ENCODE measurements at places on chromosomes 3 and 15.

- DNase-seq = no peak
These were observed 489.7 kb upstream of the LMCD1 start for GRCh38 chr3:8011902-8012301.

- DNase-seq = no peak
These were observed 258.1 kb downstream of the TIGIT start for GRCh38 chr3:114551770-114552526.

- DNase-seq = no peak
These were observed 1.4 kb downstream of the CACNA2D3 start for GRCh38 chr3:54123776-54124196.

GRCh38 chr3:125238759-125239158, 26.2 kb upstream of the SLC12A8 start:
- DNase-seq = no peak

GRCh38 chr15:25811481-25811906, 51.6 kb downstream of the ATP10A start:
- no peak for DNase-seq

DNA sequence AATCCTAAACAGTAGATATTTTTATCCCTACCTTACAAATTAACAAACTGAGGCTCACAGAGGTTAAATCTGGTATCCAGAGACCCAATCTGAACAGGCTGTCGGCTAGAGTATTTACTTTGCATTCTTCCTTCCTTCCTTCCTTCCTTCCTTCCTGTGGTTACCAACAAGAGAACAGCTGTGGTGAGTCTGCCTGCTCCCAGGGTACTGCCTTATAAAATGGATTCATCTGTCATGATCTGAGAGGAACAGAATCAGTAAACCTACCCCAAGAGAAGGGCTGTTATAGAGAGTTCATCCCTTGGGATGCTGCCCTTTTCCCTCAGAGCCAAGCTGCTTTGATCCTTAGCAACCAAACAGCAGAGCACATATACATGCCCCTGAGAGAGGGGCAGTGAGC, 3.6 kb downstream of the GADL1 start:
- DNase-seq = no peak

DNA sequence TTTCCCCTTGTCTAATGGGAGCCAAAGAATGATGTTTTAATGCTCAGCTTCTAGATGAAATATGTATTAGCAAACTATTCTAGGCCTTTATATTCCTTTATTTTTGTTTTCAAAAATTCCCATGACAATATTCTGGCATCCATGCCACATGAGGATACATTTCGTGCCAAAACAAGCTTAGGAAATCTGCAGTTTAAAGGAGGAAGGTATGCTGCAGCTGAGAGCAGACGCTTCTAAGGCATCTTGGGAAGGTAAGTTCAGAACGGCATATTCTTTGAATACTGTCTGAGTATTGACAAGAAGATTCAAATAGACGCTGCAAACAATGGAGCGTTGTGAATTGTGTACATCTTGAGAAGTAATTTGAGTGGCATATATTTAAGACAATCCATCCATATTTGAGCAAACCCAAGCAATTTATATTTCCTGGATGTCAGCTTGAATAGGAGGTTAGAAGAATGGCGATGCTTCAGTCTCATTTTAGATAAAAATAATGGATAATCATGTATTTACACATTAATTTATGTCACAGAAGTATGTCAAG, 158.6 kb downstream of the RAP2B start:
- DNase-seq = no peak

- DNase-seq = peak; percentile 43
These were observed 595.8 kb downstream of the NLGN1 start for GRCh38 chr3:173993299-173993698.

- DNase-seq = no peak
These were observed 21.6 kb upstream of the SLC28A2 start for GRCh38 chr15:45230245-45230965.

DNA sequence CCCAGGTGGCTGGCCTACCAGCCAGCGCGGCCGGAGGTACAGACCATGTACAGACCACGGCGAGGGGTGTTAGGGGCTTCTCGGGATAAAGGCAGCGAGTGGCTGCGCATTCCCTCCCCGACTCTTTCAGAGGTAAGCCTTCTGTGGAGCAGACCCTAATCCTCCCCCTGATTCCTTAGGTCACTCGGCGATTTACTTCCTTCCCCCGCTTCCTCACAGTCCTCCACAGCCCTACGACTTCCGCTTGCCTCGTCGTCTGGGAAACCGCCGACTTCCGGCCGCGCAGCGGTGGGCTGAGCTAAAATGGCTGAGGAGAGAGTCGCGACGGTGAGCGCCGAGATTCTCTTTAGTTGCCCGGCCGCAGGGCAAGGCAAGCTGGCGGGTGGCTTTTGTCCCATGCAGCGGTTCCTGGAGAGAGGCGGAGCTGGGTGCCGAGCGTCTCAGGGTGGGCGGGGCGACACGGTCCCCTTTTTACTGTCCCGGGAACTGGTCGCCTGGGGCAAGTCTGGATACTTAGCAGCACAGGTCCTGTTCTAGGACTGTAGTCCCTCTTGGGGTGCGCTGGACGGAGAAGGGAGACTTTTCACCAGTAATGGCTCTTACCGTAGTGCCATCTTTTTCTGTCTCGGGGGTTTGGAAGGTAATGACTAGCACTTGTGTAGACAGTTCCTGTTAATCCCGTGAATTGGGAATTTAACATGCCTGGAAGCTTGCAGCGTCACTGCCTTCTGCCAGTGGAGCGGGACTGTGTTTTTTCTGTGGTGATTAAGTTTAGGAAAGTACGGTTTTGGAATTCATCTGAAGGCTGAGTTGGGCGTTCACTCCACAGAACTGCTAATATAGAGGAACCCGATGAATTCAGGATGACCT, at the start of the genes BBS4 and HIGD2B:
Gene BBS4, plus strand, starts transcription at position 283 of the 870 bp plus-strand sequence. Its CDS starts 21 bp downstream, at position 304.
Gene HIGD2B, minus strand, starts transcription at position 258 of the 870 bp plus-strand sequence. CDS start 9,808 bp downstream, outside the sequence.
- DNase-seq = no peak

DNA sequence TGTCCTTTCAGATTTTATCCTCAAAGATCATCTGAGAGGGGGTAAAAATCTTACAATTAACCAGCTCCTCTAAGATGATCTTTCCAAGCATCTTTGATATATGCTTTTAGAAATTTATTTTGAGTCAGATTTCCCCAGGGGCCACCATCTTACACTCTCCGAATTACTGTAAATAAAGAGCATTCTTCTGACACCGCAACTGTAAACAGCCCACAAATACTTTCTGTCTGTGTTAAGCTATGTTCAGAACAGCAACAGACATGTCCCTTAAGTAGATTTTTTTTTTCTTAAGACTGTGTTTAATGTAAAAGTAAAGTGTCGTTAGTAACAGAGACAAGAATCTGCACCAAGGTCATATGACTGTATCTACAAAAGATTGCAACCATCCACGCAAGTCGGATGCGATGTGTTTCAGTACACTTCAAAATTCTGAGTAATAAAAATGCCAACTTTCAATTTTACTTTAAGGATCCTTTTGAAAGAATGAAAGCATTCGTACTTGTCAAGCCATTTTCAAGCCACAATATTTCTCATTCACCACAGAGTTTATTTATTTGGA, 159.0 kb upstream of the KCNH8 start:
- no peak for DNase-seq

DNA sequence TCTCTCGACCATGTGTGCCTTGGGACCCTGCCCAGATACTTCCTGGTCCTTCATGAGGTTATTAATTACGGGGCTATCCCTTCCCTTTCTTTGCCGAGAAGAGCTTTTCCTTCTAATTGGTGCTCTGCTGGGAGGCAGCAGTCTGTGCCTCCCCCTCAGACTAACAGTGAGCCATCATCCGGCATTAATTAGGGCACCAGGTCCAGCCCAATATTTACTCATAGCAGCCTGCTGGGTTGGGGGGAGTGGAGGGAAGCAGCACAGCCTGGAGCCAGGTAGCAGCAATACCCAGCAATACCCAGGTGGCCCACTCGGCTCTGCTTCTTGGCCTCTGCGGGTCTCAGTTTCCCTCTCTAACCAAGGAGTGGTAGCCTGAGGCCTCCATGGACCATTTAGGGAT, 20.1 kb downstream of the CACNA2D2 start:
- no peak for DNase-seq

DNA sequence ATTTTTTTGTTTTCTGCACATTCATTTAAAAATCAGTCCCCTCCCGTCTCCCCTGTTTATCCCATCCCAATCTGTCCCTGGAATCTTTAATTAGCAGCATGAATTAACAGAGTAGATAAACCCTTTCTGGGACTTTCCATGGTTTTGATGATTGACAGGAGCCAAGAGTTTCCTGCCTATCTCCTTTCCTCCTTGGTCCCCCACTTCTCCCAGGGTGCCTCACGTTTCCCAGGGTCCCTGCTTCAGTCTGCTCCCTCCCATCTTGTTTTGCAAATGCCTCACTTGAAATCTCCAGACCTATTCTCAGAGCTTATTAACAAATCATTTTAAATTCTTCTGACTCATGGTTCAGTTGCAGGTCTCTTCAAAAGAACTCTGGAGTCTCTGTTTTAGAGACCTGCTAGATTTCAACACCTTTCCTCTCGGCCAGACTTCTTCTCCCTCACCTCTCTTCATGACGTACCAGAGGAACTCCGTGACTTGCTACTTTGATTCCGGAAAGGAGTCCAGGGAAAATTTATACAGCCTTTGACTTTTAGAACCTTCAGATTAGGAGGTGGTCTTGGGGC, 238.5 kb downstream of the ITPR1 start:
- no peak for DNase-seq

DNA sequence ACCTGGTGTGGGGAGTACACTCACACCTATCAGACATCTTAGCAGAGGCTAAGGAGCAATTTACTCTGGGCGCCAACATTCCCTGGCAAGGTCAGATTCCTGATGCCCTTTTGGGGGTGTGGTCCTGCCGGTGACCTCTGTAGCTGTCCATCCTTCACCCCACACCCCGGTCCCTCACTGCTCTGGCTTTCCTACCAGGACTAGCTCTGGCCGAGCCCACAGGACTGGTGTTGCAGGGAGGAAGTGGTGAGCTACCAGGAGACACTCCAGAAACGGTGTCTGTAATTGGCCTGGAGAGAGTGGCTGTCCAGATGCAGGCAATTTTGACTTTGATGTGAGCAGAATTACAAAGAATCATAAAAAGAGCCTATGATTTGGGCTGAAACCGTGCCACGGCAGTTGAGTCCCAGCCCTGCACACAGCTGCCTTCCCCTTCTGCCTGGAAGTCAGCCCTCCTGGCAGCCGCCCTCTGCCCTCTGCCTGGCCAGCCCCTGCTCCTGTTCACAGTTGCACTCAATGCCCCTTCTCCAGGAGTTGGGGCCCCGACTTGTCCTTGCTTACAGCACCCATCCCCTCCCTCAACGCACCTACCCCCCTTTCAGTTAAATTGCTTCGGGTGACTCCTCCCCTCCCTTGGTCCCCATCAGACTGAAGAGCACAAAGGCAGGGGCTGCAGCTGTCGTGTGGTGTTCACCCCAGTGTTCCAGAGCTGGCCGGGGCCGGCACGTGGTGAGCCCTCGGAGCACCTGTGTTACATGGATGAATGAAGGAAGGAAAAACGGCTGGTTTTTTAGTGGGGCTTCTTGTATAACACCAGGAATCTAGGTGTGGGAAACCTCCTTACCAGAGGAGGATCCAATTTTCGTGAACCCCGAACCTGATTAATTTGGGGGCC, 80.2 kb upstream of the TPM1 start:
- no peak for DNase-seq

DNA sequence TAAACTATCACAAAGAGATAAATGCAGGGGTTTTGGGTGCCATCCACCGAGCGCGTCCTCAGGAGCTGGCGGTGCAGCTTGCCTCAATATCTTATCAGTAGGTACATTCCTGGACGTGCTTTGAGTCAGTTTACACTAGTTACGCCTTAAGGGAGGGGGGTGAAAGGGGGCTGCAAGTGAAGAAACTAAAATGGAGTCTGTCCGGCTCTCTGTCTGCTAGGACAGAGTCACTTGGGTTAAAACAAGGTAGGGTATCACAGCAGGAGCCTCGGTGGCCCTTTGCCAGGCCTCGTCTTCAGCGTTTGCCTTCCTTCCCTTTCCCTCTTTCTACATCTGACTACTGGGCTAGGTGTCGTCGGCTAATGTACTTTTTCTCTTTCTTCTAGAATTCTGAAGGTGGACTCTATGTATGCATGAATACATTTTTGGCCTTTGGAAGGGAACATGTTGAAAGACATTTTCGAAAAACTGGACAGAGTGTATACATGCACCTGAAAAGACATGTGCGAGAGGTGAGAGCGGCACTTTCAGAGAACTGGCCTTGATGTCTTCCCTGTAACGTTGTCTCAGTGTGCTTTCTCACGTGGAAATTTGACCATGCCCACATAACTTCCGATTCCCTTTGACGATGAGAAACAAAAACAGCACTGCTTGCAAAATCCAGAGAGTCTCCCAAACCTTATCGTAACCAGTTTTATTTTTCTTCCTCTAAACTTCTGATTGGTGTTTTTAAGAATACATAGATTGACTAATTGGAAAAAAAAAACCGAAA, 28.8 kb downstream of the USP13 start:
- no peak for DNase-seq

DNA sequence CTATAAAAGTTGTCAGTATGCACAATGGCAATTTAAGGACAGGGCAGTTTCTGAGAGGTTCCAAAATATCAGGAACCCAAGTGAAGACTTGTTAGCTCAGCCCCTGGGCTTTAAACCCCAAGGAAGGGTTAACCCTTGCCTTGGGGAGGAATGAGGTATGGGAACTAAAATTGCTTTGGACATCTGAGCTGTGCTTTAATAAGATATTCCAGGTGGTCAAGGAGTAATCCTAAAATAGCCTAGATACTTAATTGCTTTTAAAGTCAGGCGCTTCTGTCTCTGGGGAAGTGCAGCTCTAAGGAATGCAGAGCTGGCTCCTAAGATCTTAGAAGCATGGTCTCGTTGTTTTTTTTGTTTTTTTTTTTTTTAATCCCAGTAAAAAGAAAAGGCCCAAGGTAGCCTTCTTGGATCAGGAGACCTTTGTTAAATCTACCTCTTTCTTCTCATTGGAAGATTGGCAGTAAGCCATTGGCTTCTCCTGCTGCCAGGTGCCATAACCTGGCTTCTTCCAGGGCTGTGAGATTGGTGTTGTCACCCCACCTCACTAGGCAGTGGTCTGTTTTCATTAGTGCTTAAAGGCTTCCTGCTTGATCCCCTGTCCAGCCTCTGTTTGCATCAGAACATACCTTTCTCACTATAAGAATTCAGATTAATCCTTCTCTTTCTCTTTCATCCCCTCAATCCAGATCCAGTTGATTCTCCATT, 24.5 kb downstream of the ARID3B start:
- no peak for DNase-seq

DNA sequence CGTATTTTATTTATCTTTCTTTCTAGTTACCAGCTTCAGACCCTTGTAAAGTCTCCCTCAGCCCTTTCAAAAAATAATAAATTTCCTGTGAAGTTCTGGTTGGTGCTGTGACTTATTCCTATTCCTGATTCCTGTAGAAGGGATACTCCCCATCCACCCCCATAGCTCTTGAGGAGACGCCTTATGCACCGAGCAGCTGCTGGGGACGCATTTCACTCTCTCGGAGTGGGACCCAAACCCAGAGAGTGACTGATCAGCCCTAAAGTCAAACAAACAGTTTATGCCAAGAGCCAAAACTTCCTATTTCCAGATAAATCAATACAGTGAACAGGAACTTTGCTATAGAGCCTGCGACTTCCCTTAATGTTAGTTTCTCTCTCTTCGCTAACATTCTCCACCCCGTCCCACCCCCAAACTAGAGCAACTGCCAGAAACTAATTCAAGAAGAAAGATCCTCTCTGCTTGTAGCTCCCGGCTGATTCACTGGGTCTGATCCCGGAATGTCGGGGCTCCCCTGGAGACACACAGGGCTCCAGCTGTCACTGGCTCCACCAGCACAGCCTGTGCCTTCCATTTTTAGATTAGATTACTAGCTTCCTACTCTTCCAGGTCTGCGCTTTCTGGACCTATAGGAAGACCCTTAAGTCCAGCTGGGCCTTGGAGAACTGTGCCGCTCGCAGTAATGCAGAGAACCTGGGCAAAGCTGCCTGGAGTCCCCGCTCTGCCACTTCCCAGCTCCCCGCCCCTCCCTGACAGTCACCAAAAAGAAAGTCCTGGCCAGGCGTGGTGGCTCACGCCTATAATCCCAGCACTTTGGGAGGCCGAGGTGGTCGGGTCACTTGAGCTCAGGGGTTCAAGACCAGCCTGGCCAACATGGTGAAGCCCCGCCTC, 45.2 kb downstream of the KLHL25 start:
- DNase-seq = peak; percentile 57
